ENCODE measurements at places on chromosomes 2 and 18.
A peak's percentile ranks its signal among the peaks of the same experiment; 100 is the strongest.

GRCh38 chr2:130183512-130184373 is 1.7 kb downstream of the MZT2B start:
- no peak for DNase-seq

DNA sequence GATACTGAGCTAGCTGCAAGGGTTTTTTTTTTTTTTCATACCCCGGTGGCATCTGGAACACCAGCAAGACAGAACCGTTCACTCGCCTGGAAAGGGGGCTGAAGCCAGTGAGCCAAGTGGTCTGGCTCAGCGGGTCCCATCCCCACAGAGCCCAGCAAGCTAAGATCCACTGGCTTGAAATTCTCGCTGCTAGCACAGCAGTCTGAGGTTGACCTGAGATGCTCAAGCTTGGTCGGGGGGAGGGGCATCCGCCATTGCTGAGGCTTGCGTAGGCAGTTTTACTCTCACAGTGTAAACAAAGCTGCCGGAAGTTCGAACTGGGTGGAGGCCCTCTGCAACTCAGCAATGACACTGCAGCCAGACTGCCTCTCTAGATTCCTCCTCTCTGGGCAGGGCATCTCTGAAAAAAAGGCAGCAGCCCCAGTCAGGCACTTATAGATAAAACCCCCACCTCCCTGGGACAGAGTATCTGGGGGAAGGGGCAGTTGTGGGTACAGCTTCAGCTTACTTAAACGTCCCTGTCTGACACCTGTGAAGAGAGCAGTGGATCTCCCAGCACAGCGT is 5.1 kb upstream of the MIB1 start:
- peak; percentile 7 for DNase-seq

DNA sequence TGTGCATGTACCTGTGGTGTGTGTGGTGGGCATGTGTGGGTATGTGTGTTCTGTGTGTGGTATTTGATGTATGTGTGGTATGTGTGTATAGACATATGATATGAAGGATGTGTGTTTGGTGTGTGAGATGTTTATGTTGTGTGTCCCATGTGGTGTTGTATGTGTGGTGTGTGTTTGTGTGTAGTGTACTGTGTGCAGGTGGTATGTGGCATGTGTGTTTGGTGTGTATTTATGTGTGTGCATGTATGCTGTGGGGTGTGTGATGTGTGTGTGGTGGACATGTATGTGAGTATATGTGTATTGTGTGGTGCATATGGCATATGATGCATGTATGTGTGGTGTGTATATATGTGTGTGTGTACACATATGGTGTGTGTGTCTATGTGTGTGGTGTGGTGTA is 718.8 kb upstream of the SOX11 start:
- DNase-seq, result no peak

DNA sequence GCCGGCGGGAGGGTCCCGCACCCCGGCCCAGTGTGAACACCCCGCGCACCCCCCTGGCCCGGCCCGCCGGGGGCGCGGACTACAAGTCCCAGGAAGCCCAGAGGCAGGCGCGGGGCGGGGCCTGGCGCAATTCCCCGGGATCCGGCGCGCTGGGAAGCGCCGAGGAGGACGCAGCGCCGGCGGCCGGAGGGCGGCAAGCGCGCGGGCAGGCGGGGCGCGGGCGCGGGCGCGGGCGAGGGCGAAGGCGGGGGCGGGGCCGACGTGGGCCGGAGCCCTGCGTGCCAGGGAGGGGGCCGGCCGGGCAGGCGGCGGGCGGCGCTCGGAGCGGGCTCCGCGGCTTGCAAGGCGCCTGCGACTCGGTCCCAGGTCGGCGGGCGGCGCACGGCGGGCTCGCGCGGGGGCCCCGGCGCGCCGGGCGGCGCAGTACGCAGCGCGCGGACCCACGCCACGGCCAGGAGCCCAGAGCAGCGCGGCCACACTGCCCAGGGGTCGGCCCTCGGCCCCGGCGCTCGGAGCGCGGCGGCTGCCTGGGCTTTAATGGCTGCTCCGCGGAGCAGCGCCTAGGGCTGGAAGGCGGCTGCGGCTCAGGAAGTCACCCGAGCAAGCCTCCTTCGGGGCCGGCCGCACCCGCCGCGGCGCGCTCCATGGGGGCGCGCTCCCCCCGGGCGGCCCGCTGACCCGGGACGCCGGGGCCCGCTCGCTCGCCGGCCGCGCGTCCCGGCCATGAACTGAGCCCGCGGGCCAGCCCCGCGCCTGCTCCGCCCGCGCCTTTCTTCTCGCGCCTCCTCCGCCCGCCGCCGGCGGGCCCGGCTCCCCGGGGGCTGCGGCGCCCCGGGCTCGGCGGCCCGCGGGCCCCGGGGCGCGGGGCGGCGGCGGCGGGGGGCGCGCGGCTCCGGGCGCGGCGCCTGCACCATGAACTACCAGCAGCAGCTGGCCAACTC is at the start of gene AGAP1:
TSS of gene AGAP1 (plus strand) at position 269 of the 941 bp plus-strand sequence.
- no peak for DNase-seq

- DNase-seq, result no peak
These were observed 2.2 kb downstream of the MYT1L start for GRCh38 chr2:2328848-2329247.

DNA sequence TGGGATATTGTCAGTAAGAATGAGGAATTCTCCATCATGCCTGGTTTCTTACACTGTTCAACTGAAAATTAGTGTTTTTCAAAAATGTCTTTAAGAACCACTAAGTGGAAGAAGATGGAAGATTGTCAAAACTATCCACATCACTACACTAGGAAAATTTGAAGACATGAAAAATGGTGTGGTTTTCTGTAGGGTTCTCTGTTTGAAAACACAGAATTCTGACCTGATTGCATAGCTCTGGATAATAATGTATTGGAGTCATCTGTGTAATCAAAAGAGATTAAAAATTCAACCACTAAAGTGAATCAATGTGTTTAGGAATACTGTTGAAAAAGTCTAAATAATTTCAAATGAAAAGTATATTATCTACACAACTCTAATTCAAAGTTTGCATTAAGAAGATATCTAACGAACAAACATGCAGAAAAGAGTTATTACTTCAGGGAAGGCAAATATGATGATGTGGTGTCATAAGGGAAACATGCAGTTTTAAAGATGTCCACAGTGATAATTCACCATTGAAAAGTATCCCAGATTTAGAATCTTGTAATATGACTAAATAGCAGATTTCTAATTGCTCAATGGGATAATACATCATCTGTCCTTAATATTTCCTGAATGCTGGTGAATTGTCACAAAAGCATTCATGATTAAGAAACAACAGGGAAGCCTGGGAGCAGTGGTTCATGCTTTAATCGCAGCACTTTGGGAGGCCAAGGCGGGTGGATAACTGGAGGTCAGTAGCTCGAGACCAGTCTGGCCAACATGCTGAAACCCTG is 116.9 kb downstream of the ERBB4 start:
- no peak for DNase-seq

GRCh38 chr2:209091056-209091455 is 332.8 kb upstream of the MAP2 start:
- DNase-seq, result no peak

GRCh38 chr2:136006658-136007057 is 21.2 kb upstream of the DARS1 start:
- DNase-seq, result no peak

DNA sequence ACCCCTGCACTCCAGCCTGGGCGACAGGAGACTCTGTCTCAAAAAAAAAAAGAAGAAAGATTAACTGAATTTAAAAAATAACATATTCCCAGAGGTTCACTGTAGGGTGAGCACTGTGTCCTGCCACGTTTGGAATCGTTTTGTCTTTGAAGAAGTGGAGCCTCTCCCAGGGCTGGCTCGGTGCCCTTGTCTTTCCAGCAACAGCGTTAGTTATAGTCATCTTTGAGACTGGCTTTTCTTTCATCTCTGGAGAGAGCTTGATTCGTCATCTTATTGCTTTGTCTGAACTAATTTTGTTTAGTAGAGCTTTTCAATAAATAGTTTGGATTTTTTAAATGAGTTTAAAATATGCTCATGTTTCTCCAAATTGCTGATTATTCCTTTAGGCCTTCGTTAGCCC is 50.5 kb downstream of the IMPA2 start:
- no peak for DNase-seq

GRCh38 chr2:207944979-207945600 is 80.2 kb downstream of the PLEKHM3 start:
- DNase-seq, result no peak

DNA sequence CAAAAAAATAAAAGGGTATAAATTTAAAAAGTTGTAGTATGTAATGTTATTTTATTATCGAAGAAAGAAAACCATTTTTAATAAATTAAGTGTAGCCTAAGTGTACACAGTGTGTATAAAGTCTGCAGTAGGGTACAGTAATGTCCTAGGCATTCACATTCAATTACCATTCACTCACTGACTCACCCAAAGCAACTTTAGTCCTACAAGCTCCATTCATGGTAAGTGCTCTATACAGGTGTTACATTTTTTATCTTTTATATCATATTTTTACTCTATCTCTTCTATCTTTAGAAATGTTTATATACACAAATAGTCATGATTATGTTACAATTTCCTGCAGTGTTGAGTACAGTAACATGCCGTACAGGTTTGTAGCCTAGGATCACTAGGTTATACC is 59.5 kb downstream of the RABL2A start:
- no peak for DNase-seq

DNA sequence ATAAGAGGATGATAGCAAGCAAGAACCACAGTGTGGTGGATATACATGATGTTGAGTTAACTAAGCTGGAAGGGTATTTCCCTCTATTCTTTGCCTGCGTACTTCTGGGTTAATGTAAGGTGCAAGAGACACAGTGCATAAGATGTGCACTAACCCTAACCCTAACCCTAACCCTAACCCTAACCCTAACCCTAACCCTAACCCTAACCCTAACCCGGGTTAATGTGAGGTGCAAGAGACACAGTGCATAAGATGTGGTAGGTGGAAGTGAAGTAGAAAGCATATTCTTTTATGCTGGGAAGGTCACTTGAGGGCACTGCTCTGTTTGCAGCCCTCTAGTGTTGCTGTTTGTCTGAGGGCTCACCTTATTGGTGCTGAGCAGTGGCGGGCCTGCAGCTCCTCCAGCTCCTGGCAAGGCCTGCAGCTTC is 181.5 kb upstream of the ITGA4 start:
- no peak for DNase-seq

- no peak for DNase-seq
These were observed 183.2 kb upstream of the SLC39A10 start for GRCh38 chr2:195473862-195474261.

DNA sequence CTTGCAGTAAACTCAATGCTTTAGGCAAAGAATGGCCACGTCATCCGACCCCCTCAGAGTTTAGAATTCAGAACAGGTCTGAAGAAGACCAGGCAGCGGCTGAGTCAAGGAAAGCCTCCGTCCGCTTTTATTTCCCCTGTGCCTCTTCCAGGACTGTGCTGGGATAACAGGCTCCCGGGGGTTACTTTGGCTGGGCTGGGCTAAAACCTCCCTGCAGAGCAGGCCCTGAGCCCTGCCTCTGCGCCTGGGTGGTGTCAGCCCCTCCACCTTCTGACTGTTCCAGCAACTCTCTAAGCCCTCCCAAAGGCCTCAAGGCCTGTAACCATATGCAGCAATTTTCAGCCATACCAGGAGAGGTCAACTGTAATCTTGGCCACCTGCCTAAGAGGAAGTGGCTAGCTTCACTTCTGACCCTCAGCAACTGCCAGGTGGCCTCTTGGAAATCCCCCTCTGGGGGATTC is 166.5 kb downstream of the RPIA start:
- DNase-seq, result no peak

- DNase-seq, result no peak
These were observed 69.3 kb downstream of the NEDD4L start for GRCh38 chr18:58113337-58113736.

Data from activated CD8-positive, alpha-beta memory T cell treated with anti-CD3 and anti-CD28 coated beads for 1 hour (primary cell).